ENCODE measurements at places on chromosomes 12 and 14.

DNA sequence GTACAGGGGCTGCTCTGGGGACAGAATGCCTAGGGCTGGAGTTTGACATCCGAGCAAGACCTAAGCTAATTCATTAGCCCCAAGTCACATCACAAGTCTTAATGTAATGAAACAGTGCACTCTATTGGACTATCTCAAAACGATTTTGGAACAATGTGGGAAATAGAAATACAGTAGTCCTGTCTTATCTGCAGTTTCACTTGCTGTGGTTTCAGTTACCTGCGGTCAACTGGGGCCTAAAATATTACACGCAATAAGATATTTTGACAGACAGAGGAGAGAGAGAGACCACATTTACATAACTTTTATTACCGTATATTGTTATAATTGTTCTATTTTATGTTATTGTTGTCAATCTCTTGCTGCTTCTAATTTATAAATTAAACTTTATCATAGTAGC, 21.1 kb downstream of the MOAP1 start:
- DNase-seq = no peak

DNA sequence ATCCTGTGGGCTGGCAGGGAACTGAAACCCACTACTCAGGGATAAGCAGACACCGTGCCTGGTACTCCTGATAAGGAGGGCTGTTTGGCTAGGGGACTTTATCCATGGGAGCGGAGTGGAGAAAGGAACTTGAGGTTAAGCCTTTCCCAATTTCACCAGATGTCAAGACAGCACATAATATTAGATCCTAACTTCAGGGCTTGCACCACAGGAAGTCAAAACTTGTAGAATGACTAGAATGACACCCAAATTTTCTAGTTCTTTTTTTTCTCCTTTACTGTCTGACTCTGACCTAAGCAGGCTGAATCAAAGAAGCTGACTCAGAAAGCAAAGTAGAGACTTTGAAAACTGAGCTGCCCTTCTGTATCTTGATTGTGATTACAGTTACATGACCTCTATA, 7.1 kb upstream of the CGRRF1 start:
- peak; percentile 23 for DNase-seq

DNA sequence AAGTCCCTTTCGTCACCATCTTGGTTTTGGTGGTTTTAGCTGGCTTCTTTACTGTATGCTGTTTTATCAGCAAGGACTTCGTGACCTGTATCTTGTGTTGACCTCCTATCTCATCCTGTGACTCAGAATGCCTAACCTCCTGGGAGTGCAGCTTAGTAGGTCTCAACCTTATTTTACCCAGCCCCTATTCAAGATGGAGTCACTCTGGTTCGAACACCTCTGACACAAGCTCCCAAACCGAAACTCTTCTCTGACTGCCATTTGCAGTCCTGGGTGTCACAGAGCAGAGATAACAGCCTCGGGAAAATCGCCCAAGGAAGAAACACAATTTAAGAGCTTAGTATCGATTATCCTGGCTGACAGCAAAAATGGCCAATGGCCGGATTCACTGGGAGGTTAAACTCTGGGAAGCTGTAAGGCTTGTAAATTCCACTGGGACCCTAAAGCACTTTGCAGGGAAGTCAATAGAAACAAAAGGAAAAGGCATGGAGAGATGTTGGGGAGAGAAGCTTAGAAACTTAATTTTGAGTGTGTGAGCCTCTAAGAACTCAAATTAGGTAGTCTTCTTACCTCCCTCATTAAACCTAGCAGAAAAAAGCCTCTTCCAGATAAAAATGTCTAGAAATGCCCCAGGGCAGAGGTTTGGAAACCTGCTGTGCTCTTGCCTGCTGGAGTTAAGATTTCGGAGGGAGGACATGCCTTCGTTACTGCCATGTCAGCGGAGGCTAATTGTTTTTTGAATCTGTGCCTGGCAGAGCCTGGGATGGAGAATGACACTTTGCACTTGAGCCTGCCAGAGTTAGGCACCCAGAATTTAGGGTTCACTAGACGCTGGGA, 56.5 kb upstream of the RPH3A start:
- no peak for DNase-seq

GRCh38 chr14:61258985-61259384, 22.2 kb downstream of the TMEM30B start:
- no peak for DNase-seq

GRCh38 chr14:61640158-61641136, 54.9 kb upstream of the HIF1A start:
- no peak for DNase-seq

DNA sequence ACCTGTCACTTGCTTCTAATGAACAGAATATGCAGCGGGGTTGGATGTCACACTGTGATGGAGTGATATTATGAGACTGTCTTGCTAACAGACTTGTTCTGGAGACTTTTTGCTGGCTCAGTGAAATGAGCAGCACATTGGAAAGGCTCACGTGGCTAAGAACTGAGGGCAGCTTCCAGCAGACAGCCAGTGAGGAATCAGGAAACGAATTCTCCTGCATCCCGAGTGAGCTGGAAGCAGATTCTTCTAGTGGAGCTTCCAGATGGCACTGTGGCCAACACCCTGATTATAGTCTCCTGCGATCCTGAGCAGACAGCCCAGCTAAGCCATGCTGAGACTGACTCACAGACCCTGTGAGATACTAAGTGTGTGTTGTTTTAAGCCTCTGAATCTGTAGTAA, 16.1 kb upstream of the TSPAN9 start:
- DNase-seq = no peak

DNA sequence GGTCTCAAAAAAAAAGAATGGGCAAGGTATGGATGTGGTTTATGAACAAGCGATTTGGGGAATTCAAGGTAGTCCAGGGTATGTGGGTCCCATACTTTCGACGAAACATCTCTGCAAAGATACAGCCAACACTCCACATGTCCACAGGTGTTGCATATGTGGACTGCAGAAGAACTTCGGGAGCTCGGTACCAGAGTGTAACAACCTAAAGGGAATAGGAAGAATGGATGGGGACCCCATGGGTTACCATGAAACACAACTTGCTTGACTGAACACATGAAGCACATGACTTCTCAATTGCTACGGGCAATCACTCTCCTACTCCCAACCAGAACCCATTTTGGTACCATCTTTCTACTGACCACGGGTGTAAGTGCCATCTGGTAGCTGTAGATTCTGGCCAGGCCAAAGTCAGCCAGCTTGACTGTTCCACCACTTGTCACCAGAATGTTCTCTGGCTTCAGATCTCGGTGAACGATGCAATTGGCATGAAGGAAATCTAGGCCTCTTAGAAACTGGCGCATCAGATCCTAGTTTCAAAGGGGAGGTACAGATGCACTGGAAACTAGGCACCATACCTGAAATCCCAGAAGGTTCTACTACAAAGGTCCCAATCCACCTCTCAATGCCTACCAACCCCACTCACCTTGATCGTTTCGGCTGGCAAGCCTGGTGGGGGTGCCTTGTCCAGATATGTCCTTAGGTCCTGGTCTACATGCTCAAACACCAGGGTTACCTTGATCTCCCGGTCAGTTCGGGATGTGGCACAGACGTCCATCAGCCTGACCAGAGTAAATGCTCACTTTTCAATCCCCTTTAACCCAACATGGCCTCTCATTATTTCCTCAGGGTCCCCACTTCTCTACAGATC, 1.3 kb downstream of the CDK4 start:
- DNase-seq = no peak

GRCh38 chr14:55026441-55026792, 482 bp downstream of the WDHD1 start:
- no peak for DNase-seq

DNA sequence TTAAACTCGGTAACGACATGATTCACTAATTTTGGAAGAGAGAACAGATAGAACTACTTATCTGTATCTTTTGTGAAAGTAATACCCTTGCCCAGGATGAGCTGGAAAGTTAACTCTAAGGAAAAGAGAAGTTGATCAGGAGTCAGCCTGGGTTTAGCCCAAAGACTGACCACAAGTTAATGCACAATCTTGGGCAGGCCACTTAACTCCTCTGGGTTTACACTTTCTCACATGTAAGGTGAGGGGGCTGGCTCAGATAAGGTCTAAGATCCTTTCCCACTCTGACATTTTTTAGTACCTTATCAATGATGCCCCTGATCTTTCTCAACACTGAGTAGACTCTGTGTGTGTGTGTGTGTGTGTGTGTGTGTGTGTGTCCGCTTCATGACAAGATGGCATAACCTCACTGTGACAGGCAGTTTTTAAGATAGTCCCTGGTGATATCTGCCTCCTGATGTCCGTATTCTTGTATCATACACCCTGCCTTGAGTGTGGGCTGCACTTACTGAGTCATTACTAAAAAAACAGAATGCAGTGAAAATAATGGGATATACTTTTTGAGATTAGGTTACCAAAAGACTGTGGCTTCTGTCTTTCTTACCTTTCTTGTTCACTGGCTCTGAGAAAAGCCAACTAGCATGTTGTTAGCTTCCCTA, 56.2 kb upstream of the CCDC198 start:
- DNase-seq = no peak

GRCh38 chr14:23612354-23612732, 23.8 kb upstream of the DHRS2 start:
- no peak for DNase-seq

All from GDM1 (cell line).